Activated T-helper 1 cell treated with anti-CD3 and anti-CD28 coated beads, Interleukin-12 subunit alpha, Interleukin-12 subunit beta, Interleukin-2, Interleukin-4 antibody, amounts not matched to agents 30 ng/mL and 10 ng/mL and 1 ng/mL, durations not matched to agents 14 hours and 24 hours and 36 hours (primary cell): ENCODE measurements at places on chromosomes 2 and 18.

GRCh38 chr18:28149810-28150420 lies 27.0 kb downstream of the CDH2 start:
- DNase-seq = no peak

GRCh38 chr2:54411801-54412354 lies 44.2 kb upstream of the SPTBN1 start:
- DNase-seq = no peak

- DNase-seq = no peak
Measured at GRCh38 chr2:159684796-159685195, 27.5 kb upstream of the MARCHF7 start.

GRCh38 chr2:8636721-8637636 lies 44.9 kb upstream of the ID2 start:
- DNase-seq = no peak

GRCh38 chr18:42242758-42243157 lies 287.7 kb downstream of the PIK3C3 start:
- no peak for DNase-seq

GRCh38 chr2:203842373-203842772 lies 25.2 kb upstream of the CTLA4 start:
- DNase-seq = no peak

DNA sequence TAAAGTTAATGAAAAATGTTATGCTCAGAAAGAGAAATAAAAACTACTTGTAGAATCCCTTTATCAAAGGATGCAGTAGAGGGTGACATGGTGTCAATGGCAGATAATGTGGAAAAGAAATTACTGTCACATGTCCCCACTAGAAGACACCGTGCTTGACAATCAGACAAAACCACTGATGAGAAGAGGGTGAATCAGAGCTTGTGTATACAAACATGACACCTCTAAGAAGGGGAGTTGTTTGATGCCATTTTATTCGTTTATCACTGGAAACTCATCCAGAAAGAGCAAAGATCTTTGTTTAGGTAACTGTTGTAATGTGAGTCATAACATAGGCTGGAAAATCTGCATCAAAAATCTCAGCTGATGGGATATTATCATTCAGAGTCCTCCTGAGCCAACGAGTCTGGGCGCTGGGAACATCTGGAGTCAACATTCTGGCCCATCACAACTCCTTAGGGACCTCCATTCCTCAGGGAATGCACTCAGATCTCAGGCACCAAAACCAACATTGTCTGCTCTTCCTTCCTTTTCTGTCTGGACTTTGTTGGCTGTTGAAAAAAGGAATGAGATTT lies 49.5 kb upstream of the RAB12 start:
- DNase-seq = no peak

GRCh38 chr18:41761333-41762018 lies 193.6 kb upstream of the PIK3C3 start:
- no peak for DNase-seq

DNA sequence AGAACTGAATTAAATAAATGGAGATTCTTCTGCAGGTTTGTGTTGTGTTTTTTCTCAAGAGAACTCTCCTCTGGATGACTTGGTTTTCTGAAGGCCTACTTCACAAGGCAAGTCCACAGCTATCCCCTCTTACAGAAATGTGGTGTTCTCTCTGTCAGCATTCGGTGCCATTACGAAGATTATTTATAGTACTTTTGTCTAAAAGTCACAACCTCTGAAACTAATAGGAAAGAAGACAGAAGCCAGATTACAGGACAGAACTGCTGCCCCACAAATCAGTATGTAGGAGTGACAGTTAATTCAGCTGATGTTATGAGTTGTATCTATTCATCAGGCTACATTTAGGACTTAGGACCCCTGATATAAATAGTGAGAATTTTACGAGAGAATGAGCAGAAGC lies 413.5 kb downstream of the TMX3 start:
- DNase-seq = no peak

GRCh38 chr18:47582093-47582492 lies 330.6 kb upstream of the SKOR2 start:
- DNase-seq = no peak

- DNase-seq = no peak
Measured at GRCh38 chr2:167322795-167323194, 434.5 kb downstream of the XIRP2 start.
